ENCODE measurements at places on chromosomes 5 and 9.

- no peak for DNase-seq
These were observed 57.5 kb downstream of the TSPAN17 start for GRCh38 chr5:176704817-176705216.

DNA sequence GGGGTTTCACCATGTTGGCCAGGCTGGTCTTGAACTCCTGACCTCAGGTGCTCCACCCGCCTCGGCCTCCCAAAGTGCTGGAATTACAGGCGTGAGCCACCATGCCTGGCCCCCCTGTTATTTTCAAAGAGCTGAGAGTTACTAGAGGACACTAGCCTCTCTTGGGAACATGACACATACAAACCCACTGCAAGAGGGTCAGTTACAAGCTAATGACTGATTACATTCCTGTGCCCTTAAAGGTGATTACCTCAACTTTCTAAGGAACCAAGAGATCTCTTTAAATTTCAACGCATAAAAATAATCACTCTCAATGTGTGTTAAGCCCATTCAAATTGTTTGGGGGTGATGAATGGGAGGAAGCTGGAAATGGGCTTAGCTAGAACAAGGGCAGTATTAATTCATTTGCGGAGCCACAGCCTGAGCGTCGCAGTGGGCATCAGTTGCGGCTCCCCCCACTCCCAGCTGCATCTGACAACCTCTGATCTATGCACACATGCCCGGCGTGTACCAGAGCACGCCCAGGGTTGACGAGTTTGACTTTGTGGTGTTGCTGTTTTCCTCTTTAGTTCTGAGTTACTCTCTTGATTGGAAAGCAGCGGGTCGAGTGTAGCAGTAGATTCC, 146.9 kb downstream of the GOLPH3 start:
- no peak for DNase-seq

GRCh38 chr5:108201721-108202120, 180.2 kb downstream of the FBXL17 start:
- DNase-seq, result no peak

GRCh38 chr5:14449052-14449661, 132.4 kb upstream of the OTULINL start:
- DNase-seq, result peak; percentile 56

DNA sequence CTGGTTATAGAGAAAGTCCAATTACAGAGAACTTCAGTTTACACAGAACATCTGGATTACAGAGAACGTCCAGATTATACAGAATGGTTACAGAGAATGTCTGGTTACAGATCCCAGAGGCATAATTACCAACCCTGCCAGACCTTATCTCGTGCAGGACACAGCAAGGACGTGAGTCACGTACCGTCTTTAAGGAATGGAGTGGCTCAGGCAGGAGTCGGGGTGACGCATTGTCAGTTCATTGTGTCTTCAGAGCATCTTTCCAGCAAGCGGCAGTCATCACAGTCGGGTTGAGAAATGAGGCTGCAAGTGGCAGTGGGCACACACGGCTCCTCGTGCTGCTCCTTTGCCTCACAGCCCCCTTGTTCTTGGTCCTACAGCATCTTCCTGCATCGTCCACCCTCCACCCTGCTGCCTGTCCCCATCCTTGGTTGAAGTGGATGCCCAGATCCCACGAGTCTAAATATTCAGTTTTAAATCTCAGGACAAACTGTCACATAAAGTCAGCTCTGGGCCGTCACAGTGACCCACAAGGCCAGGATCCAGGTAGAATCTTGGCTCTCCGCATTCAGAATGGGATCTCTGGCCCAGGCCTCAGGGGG, 30.0 kb upstream of the SLC6A19 start:
- no peak for DNase-seq

DNA sequence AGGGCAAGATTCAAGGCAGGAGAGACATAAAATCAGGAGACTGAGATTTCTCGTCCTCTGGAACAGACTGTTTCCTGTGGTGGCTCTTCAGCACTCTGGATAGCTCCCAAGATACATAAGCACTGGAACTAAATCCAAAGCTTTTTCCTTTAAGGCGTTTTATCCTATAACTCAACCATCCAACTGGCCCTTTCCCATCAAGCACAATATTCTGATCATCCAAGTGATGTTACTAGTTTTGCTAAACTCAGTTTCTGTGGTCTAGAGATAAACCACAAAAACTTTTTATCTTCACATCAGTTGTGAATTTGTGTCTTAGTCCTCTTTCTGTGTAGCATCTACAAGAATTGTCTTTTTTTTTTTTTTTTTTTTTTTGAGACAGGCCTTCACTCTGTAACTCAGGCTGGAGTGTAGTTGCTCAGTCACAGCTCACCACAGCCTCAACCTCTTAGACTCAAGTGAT, 299.4 kb downstream of the COX7C start:
- DNase-seq, result no peak

GRCh38 chr9:113155911-113156588, 5.2 kb downstream of the SLC31A2 start:
- no peak for DNase-seq

DNA sequence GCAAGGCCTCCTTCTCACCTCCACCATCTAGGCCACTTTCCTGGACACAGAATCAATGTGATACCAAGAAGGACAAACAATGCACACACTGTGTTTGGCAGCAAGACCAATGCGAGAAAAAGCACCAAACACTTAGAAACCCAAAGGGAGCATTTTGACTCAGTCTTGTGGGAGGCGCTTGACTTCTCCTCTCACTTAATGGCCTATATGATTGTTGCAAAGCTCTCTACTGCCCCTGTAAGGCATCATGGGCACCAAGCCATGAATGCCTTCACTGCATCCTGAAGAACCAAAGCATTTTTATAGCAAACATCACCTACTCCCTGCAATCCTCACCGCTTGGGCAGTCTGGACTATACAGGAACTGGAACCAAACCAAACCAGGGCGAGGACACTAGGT, 57.5 kb downstream of the CDH6 start:
- DNase-seq, result no peak

GRCh38 chr9:79895232-79895631, 323.5 kb downstream of the TLE4 start:
- no peak for DNase-seq

- no peak for DNase-seq
These were observed 1019.9 kb upstream of the WWC1 start for GRCh38 chr5:167271511-167271910.

- no peak for DNase-seq
These were observed 153.9 kb downstream of the PRELID2 start for GRCh38 chr5:145681216-145681615.

- no peak for DNase-seq
These were observed 165.3 kb upstream of the FBXL7 start for GRCh38 chr5:15334551-15335266.

GRCh38 chr5:38600329-38601045, 44.0 kb upstream of the LIFR start:
- DNase-seq, result no peak

- no peak for DNase-seq
These were observed 6.1 kb downstream of the CA9 start for GRCh38 chr9:35679766-35680330.

- DNase-seq, result no peak
These were observed 82.7 kb downstream of the ITGA1 start for GRCh38 chr5:52870448-52870847.

Measured in colonic mucosa (tissue), 4 donors.